ENCODE measurements at places on chromosomes 7 and 10. TPM values are rescaled to one million over a fixed set of nuclear protein-coding genes. Genes with fewer than 3 reads are reported as not detected.

The IRF5 gene
- 8.5 TPM for total RNA-seq

DNA sequence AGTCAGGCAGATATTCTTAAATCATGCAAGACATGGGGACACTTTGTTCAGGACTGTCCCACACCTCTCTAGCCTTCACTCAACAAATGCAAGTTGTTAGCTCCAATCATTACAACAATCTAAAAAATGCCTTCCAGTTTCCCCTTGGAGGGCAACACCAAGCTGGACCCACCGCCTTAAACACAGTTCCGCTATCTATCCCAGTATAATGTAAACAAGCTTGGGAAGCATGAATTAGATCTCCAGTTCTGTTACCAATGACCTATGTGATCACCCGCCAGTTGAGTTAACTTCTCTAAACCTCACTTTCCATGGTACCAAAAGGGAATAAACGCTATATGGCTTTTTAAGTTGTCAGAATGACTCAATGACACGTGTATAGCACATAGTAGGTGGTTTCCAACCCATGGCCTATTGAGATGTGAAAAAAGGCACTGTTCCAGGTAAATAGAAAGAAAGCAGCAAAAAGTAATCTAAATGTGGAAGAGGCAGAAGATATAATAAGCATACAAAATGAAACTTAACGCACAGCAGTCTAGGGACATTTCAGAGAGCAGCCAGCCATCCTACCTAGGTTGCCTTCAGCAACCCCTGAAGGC lies 2.4 kb upstream of the REEP3 start:
- no peak for DNase-seq

The ITPRID1 gene
- not detected for total RNA-seq

- no peak for DNase-seq
These were observed 267.8 kb downstream of the RPS24 start for GRCh38 chr10:78301481-78301880.

GRCh38 chr7:101826081-101826835 lies 8.8 kb downstream of the CUX1 start:
- DNase-seq = no peak

The TRIM73 gene
- 3.6 TPM for total RNA-seq

DNA sequence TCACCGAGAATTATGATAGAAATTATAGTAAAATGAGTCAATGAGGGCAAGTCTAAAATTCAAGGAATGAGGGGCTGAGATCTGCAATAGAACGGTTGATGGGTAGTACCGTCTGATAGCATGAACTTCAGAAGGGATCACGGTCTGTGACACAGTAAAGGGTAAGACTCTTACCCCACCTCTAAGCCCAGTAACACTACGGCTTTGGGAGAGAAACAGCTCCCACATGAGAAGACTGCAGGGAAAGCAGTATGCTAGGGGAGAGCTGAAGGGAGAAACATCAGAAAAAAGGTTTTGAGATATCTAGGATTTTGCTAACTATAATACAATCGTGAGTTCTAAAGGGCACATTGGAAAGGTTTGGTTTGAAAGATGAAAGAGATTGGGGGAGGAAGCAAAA lies 12.8 kb upstream of the AKAP9 start:
- no peak for DNase-seq

GRCh38 chr7:97439637-97440214 lies 292.2 kb upstream of the TAC1 start:
- no peak for DNase-seq

DNA sequence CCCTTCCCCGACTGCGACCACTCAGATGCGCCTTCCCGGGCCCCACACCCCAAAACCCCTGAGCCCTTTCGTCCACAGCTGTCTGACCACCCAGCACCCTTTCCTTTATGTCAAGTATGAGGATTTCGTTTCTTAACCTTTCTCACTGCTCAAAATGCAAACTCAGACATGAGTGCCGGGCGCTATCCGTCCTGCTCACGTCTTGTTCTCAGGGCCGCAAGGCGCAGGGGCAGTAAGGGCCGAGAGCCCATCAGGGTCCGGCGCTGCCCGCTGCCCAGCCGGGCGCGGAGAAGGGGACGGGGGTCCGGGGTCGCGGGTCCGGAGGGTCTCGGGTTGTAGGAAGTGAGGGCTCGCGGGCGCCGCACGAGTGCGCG lies 670 bp upstream of the RBM33 start:
- no peak for DNase-seq

GRCh38 chr7:69049326-69049725 lies 548.9 kb upstream of the AUTS2 start:
- no peak for DNase-seq

- no peak for DNase-seq
These were observed 68.8 kb upstream of the ATRNL1 start for GRCh38 chr10:115024371-115024770.

DNA sequence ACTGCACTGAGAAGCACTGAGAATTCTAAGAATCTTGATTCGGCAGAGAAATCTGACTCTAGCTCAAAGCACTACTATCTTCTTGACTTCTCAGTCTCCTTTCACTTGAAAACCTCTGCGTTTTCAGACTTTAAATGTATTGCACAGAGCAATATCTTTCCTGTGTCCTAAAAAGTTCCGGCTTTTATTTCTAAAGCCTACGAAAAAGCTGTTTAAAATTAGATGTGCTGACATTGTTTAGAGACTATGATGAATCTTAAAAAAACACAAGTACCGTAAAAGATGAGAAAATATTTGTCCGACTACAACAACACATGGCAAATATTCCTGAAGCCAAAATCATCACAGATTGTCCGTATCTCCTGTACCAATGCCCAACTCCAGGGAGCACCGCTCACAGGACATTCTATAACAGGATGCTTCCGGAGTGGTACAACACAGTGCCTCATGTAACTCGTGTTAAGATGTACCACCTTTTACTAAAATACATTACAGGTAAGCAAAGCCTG lies 136.9 kb downstream of the CUBN start:
- no peak for DNase-seq

The ADCY1 gene
- 1.2 TPM for total RNA-seq

- no peak for DNase-seq
These were observed 1.9 kb upstream of the CUL1 start for GRCh38 chr7:148696787-148697186.

The DEPP1 gene
- total RNA-seq = 0.34 TPM

DNA sequence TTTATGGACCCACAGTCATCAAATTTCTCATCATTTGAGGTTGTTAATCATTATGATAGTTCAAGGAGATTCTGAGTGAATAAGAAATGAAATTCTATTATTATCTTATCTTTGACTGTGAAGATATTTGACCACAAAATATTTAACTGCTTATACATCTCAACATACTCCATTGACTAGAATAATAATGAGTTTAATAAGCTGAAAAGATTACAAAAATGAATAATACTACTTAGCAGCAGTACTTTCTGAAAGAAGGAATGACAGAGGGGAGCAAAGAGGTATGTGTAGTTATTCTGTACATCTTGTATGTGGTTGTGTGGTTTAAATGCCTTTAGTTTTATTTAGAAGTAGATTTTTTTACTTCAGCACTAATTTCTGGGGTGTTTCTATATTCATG lies 214.2 kb downstream of the PRKG1 start:
- DNase-seq = no peak

GRCh38 chr7:47039904-47040303 lies 542.0 kb downstream of the TNS3 start:
- DNase-seq = no peak

DNA sequence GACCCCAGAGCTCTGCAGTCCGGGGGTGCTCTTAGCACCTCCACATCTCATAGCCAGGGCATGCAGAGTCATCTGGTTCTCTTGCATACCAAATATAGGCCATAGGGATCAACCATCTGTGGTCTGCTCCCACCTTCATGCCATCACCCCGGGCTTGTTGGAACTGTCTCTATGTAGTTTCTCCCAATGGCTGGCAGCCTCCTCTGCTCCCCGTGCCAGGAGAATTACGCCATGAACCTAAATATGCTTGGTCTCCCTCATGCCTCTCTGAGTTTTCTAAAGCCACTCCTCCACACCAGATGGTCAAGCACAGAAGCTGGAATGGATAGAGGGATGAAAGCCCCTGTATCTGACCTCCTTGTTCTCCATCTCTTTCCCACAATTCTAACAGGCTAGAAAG lies 302.6 kb upstream of the MYO3A start:
- DNase-seq = no peak

DNA sequence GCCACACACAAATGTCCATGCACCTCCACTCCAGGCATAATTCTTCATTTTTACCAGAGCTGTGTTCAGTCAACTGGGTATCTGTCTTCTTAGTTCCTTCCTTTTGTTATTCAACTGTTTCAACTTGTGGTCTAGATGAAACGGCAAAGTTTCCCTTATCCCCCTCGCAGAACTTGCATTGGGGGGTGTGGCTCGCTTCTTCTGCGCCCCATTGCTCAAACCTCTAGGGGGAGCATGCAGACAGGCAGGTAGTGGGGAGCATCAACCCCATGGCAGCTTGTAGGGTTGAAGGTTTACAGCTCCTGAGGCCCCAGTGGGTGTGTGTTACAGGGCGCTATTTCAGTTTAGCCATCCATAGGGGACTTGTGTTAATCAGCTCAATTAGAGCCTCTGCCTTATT lies 38.3 kb upstream of the COBL start:
- peak; percentile 20 for DNase-seq

The FAM25A gene
- total RNA-seq = not detected

DNA sequence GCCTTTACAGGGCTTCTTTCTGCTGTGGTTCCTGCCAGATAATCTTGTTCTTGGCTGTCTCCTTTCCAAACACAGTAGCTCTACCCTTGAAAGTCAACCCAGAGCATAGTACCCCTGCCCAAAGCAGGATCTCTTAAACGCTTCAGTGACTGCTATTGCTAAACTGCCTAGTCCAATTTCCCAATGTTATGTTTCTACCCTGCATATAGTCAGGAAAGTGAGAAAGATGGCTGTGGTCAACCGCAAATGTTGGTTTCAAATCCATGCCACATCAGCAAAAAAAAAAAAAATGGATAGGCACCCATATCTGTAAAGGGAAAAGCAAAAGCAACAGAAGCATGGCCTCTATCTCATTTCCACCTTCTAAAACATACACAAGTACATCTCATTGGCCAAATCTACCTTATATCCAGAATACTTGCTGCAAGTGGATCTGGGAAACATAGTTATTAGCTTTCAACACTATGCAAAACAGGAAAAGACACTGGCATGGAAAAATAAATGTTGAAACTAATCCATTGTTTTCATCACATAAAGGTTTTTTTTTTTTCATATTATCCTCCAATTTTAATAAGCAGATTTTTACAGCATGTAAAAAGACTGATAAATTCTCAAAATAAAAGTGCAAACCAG lies 59.8 kb downstream of the DNAJC1 start:
- DNase-seq = no peak

DNA sequence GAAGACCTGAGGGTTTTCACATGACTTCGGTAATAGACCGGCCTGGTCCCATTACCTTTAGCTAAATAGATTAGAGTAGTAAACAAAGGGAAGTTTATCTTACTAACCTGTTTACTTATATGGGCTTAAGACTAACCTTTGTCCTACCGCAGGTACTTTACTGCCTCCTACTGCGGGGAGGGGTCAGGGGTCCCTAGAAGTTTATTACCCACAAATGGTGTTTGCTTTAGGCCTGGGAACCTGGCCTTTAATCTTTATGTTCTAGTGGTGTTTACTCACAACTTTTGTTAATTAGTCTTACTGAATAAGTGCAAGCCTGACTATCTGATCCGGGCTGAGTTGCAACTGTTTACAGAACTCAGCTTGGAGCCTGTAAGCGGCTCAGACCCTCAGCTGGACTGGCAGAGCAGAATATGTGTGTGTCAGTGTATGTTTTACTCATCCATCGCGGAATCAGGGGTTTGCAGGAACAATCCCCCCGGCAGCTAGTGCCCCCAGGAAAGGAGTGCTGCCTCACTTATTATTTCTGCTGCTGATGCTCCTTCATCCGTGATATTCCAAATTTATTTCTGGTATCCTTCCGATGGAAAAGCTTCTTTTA lies 578.9 kb upstream of the SEMA3D start:
- DNase-seq = no peak

GRCh38 chr10:67837541-67838314 lies at the start of gene DNAJC12:
TSS of gene DNAJC12 (minus strand) at chr10:67838188. CDS start at chr10:67838011, 177 bp downstream.
- no peak for DNase-seq

The C10orf95 gene
- 0.27 TPM for total RNA-seq

DNA sequence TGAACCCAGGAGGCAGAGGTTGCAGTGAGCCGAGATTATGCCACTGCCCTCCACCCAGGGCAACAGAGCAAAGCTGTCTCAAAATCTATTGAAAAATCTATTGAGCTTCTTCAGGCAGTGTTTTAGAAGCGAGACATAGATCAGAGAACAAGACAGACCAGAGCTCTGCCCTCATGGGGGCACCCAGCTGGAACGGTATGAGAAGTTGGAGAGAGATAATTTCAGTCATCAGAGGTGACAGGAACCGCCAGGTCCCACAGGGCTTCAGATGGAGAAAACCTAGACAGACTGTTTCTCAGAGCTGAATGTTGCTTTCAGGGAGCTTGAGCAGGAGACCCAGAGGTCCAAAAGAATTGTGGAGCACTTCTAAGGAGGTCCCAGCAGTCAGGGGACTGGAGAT lies 14.2 kb upstream of the GTF2IRD1 start:
- no peak for DNase-seq

GRCh38 chr7:28474282-28474638 lies 61.9 kb downstream of the CREB5 start:
- no peak for DNase-seq

DNA sequence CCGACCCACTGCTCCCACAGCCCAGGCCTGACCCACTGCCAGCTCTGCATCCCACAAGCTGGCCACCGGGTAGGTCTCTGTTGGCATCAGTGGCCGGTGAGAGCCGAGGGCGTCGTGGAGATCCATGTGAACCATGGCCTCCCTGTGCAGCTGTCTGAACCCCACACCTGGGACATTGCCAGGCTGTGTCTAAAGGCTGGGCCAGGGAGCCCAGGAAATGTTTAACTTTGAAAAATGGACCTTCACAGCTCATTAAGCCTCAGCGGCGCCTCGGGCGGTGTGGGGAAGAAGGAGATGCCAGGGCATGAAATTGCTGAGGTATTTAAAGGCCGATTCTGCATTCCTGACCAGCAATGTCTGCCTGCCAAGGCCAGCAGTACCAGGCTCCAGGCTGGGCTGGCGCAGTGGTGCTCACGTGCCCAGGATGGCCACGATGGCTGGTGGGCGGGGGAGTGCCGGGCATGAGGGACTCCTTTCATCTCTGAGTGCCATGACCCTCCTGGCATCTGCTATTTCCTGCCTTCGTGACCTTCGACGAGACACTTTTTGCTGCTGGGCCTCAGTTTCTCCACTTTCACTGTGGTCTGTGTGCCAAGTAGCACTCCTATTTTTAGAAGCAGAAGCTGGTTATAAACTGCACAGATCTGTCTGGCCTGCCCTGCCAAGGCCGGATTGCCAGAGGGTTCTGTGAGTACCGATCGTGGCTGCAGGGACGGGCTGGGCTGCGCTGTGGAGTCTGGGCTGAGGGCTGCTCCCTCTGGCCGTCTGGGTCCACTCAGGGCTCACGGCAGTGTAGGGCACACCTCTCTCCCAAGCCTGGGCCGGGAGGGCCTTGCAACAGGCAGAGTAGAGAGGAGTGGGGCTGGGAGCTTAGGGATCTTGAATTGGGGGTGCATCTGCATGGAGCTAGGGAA lies 21.8 kb downstream of the ELFN1 start:
- DNase-seq = no peak

Data from activated CD4-positive, alpha-beta T cell treated with anti-CD3 and anti-CD28 coated beads for 36 hours (primary cell).